NCI-H2171 (cell line): ENCODE measurements at places on chromosomes 1 and 21.

DNA sequence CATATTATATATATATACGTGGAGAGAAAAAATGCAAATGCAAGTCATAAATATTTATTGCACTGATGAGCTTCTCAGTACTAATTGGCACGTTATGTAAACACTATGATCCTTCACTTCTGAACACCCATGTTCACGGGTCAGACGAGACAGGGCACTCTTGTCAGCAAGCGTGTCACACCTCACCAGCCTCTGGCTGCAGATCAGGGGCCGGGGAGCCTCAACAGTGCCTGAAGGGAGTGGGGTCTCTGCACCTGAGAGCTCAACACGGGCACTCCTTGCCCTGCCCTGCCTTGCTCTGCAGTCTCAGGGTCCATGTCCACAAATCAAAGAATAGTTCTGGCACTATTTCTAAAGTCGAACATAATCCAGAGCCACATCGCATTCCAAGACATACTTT lies 409 bp upstream of the HIVEP3 start:
- DNase-seq = no peak

GRCh38 chr1:205677167-205677566 lies 3.1 kb downstream of the SLC45A3 start:
- no peak for DNase-seq

DNA sequence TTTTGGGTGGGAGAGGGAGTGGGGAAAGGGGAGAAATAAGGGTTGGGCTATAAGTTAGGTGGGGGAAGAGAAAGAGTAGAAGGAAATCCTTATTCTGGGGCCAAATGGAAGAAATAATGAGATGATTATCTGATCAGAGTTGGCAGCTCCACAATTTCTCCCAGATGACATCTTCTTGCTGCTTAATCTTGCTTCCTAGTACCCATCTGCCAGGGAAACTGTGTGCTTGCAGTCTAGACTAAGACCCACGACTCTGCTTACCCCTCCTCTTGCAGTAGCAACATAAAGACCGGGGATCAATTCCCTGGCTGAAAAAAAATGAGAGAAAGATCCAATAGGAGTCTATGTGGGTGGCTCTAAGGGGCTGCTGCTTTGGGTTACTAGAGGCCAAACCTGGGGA lies 95.6 kb downstream of the PAPPA2 start:
- no peak for DNase-seq

GRCh38 chr1:3432306-3432705 lies 22.2 kb upstream of the ARHGEF16 start:
- DNase-seq = no peak

DNA sequence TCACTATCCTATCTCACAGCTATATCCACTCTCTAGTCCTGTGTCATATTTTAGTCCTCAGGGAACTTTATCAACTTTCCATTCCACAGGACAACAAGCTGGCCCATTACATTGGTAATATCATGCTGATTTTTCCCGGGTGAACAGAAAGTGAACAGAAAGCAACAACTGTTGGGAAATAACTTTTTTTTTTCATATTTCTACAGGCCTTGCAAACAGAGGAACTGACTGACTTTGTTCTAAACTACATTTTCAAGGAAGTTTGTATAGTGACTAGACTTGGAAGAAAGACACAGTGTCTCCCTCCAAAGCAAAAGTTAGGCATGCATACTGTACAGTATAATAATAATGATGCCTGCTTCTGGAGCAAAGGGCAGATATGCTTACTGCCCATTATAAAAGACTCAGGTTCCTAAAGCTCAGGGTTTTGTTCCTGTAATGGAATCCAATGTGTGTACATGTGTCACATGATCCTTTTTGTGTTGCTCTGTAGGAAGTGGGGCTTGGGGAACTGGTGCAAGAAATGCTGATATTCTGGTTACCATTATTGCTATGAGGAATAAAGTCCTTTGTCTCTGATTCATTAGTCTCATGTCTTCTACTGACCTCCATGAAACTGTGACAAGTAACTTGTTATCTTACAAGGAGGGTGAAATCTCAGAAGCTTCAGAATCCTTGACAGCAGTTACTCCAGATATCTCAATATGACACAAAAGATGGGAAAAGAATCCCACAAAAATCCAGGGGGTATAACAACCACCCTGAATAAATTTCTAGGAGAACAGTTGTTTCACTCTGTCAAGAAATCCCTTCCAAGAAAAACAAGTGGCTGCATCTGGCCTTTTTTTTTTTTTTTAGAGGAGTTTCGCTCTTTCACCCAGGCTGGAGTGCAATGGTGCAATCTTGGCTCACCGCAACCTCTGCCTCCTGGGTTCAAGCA lies 17.7 kb upstream of the NTPCR start:
- no peak for DNase-seq

GRCh38 chr1:36089393-36090121 lies 865 bp downstream of the ADPRS start:
- DNase-seq = no peak

GRCh38 chr21:44089001-44089911 lies 17.9 kb upstream of the PWP2 start:
- no peak for DNase-seq

DNA sequence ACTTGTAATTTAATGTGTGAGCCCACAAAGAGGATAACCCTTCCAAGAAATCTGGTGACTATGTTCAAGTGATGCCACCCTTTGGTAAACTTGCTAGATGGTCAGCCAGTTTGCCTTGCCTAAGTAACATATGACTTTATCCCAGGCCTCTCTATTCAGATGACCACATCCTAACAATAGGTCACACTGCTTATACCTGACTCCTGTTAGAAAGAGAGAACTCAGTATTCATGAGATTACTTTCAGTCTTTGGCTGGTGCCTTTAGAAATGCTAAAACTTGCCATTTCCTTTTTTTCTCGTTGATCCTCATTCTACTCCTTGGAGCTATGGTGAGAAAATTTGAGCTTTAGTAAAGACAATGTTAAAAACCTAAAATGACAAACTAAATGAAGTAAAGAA lies 28.5 kb upstream of the SERBP1 start:
- DNase-seq = no peak

- DNase-seq = no peak
Measured at GRCh38 chr1:166978821-166979220, 3.5 kb upstream of the ILDR2 start.

DNA sequence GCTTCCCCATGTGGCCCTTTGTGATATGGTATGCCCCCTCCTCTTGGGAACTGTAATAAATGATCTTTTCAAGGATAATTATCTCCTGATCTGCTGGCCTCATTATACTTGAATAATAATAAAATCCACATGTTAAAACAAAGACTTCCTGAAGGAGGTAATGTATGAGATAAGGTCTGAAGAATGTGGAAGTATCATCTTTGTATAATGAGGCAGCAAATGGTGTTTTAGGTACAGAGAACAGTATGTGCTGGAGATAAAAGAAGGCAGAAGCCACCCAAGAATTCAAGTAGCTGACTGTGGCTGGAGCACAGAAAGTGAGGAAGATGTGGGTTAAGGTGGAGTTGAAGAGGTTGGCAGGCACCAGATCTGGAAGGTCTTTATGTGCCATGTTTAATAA lies 12.8 kb upstream of the COG2 start:
- DNase-seq = no peak

- no peak for DNase-seq
Measured at GRCh38 chr1:31306278-31306677, 9.4 kb downstream of the ZCCHC17 start.

- no peak for DNase-seq
Measured at GRCh38 chr1:53176452-53177208, 20.0 kb upstream of the CPT2 start.

GRCh38 chr1:3771108-3772026 lies 1.2 kb upstream of the SMIM1 start:
- no peak for DNase-seq

DNA sequence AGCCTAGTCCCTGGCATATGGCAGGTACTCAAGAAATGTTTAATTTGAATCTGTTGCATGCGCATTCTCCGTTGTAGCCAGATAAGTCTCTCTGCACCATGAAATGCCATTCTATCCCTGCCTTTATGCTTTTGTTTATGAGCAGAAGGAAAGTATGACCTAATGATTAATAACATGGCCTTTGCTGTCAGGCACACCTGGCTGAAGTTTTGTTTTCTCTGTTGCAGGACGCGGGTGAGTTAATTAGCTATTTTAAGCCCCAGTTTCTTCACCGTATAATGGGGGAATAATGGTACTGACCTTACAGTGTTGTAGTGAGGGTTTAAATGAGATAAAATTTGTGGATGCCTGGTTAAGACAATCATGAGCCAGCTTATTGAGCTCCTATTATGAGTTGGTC lies 87.7 kb downstream of the ST6GALNAC3 start:
- DNase-seq = no peak

- peak; percentile 67 for DNase-seq
Measured at GRCh38 chr1:15489052-15489736, 13.3 kb downstream of the CELA2B start.

- DNase-seq = no peak
Measured at GRCh38 chr1:21045351-21045750, 131.3 kb downstream of the EIF4G3 start.

- DNase-seq = no peak
Measured at GRCh38 chr1:60102267-60103061, 28.9 kb upstream of the C1orf87 start.
